ENCODE measurements at places on chromosomes 2 and 18.

- no peak for DNase-seq
Measured at GRCh38 chr2:81249152-81249551, 944.6 kb upstream of the LRRTM1 start.

DNA sequence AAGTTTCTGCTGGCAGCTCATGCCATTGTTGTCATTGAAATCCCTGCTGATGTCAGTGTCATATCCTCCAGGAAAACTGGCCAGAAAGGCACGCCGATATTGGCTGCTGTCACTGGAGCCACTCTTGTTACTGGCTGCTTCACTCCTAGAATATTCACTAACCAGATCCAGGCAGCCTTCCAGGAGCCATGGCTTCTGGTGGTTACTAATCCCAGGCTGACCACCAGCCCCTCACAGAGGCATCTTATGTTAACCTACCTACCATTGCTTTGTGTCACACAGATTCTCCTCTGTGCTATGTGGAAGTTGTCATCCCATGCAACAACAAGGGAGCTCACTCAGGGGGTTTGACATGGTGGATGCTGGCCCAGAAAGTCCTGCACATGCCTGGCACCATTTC lies 27.0 kb upstream of the MTX2 start:
- DNase-seq = no peak

DNA sequence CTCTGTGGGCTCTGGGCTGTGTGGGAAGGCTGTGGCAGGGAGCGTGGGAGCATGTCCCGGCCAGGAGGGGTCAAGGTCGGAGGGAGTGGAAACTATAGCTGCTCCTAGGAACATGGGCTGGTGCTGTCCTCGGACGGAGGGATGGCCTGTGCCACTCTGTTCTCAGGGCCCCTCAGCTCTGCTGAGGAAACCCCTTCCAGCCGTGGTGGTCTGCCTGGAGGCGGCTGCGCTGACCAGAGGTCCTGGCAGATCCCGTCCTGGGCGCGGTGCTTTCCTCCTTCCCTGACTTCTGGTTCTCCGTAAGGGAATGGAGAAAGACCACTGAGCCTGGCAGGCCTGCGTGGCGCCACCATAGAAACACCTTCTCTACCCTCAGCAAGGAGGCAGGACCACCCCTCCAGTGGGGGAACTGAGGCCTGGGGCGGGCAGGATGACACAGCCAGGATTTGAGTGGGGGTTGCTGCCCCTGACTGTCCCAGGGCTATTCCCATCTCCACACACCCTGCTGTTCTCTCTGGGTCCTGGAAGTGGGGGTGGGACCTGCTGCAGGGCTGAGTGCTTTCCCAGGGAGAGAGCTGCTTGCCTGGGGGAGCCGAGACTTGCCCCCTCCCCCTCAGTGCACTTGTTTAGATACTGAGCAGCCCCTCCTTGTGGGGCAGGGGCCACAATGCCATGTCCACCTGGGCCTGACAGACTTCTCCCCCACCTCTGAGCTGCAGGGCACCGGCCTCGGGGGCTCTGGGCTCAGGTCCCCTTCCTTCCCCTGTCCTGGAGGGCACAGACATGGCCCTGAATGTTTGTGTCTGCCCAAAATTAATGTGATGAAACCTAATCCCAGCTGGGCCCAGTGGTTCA lies 301.0 kb upstream of the HS6ST1 start:
- no peak for DNase-seq

DNA sequence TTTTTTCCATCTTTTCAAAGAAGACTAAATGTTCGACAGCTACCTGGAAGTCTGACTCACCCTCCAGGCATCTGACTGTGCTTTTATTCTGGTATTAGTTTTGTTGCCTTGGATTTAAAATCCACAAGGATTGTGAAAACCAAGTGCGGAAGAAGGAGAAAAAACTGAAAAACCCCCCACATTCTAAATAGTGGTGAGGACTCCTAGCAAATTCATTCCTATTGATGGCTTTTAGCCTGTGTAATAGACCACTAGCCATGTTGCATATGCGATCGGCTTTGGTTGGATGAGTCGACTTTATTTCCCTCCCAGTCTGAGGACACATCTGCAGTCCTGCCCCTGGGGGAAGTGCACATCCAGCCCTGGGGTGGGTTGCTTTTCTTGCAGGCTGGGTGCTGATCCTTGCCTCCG lies 16.9 kb downstream of the LDLRAD4 start:
- no peak for DNase-seq

- DNase-seq = no peak
Measured at GRCh38 chr2:70990216-70990615, 4.5 kb downstream of the TEX261 start.

- DNase-seq = no peak
Measured at GRCh38 chr2:158154596-158154995, 52.9 kb downstream of the UPP2 start.

DNA sequence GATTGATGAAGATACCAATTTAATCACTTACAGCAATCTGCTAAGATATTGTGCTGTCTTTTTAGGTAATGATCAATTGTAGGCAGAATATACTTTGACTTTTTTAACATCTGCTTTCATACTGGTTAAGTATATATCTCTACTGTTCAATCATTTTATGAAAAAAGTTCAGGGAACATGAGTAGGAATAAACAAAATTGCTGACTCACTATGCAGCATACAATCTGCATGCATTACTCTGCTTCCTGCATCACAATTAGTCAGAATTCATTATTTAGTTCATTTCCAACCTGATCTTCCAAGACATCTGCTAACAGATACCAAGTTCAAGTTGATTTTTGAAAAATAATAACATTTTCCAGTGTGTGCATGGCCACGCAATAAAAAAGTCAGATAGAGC lies 1430.4 kb upstream of the LRRTM1 start:
- DNase-seq = no peak

DNA sequence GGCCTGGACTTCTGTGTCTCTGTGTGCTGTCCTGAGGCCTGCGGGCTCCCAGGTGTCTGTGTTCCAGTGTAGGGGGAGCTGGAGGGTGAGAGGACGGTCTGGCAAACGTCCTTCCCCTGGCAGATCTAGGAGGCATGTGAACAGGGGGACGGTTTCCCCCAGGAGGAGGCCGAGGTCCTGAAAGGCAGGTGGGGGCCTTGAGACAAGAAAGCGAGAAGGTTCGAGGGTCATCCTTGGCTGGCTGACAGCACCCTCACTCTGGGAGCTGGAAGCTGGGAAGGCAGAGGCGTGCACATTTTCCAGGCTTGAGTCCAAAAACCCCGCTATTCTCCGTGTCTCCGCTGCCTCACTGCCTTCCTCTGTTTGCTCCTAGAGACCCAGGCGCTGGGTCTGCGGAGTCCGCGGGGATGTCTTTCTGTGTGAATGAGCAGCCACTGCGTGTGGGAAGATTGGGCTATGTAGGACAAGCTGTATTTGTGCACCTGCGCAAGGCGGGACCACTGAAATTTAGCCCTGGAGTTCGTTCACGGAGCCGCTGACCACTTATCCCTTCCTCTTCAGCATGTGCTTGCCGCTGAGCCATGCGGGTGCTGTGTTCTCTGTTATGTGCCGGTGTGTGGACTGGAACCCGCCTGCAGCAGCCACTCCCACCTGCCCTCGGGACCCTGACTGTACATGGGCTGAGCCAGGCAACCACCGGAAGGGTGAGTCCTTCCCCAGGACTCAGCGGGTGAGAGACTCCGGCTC lies 43.7 kb downstream of the TWIST2 start:
- no peak for DNase-seq

DNA sequence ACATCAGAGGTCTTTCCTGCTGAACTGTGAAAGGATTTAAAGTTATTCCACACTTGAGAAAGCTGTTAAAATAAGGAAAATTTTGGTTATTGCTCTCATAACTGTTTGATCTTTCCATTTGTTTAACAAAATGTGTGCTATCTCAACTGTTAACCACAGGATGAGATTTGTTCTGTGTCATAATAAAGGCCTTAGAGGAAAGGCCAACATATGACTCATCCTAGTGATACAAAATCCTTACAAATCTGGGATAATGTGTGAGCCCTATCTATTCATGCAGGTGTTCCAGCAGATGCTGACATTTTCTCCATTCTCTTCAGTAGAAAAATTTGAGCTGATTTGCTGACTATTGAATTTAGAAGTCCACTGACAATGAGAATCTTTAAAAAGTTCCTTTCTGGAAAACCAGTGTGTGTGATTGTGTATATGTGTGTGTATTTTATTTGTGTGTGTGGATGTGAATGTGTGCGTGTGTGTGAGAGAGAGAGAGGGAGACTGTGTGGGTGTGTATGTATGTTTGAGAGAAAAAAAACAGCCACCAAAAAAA lies 1111.9 kb upstream of the GYPC start:
- no peak for DNase-seq

GRCh38 chr18:11747286-11747685 lies 58.2 kb downstream of the GNAL start:
- DNase-seq = no peak

GRCh38 chr2:23425885-23426262 lies 40.9 kb downstream of the KLHL29 start:
- DNase-seq = no peak
